CD4-positive, alpha-beta memory T cell (primary cell): ENCODE measurements at places on chromosomes 16 and 17. TPM values are rescaled to one million over a fixed set of nuclear protein-coding genes. Genes with fewer than 3 reads are reported as not detected.

The TNFRSF13B gene
- not detected for total RNA-seq

The HSPB9 gene
- not detected for total RNA-seq

The CCL15 gene
- total RNA-seq = not detected

The KLHL10 gene
- not detected for total RNA-seq

- DNase-seq = no peak
Observed at GRCh38 chr16:85187447-85187846, 75.2 kb upstream of the CIBAR2 start.

GRCh38 chr17:75565618-75566017, 22.0 kb upstream of the MYO15B start:
- no peak for DNase-seq

DNA sequence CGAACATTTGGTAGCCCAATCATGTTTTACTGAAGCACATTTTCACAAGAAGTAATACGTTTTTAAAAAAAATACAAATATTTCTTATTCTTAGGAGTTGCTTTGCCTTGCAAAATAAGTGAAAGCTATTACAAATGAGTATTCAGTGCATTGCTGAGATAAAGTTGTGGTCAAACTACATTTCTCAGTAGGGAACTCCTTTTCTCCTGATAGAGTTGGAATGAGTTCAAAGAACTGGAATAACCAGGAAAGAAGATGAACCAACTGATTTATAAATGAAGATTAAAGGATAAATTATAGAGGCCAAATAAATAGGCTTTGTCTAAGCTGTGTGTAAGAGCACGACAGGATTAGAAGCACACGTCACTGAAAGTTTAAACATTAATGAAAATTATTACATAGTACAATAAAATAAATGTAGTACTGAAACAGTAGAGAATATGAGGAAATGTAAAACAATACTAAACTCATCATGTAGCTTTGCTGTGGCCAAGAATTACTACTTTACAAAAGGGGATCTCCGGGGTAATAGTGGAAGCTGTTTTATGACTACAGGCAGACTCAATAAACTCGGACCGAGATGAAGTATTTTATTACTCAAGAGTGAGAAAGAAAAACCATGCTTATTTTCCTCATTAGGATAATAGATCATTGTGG, 73.6 kb downstream of the KCNJ2 start:
- no peak for DNase-seq

GRCh38 chr16:66622863-66623262, 18.4 kb downstream of the CMTM3 start:
- DNase-seq = no peak

DNA sequence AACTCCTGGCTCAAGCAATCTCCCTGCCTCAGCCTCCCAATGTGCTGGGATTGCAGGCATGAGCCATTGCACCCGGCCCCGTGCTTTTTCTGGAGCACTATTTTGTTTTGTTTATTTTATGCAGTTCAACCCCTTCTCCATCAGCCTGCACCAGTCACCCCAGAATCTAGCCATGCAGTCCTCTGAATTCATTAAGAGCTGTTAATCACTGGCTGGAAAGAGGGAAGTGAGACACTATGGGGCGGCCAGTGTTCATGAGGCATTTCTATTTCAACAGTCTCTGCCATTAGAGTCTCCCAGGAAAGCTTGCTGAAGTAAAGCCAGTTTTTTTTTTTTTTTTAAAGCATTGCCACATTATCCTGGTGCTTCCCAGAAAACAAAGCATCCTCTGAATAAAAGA, 1.7 kb downstream of the VWA3A start:
- DNase-seq = no peak

GRCh38 chr16:48050871-48051270, 104.9 kb downstream of the ABCC12 start:
- no peak for DNase-seq
